ENCODE measurements at places on chromosomes 2 and 18.
A peak's percentile ranks its signal among the peaks of the same experiment; 100 is the strongest.

- no peaks in the 10 kb centered on the region for H3K4me1 ChIP-seq
- no peaks in the 10 kb centered on the region for H3K36me3 ChIP-seq
- H3K4me3 ChIP-seq: no peak overlapping the region
These were observed 319.5 kb upstream of the LRRTM1 start for GRCh38 chr2:80624062-80624461.

DNA sequence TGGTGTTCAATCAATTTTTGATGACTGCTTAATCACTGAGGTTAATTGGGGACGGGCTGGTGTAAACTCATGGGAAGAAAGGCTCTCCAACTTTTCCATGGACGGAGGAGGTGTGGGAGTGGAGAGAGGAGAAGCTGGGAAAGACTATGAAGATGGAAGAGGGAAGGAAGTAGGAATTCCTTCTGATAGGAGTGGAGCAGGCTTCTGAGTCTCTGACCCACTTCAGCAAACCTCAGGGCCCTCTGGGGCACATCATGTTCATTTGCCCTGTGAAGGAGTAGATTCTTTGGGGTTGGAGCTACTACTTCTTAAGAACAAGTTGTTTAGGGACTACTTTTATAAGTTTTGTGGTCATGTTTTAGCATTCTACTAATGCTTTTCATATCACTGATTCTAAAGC, 87.0 kb upstream of the MAP4K3 start:
- no peaks in the 10 kb centered on the region for H3K27me3 ChIP-seq
- H3K4me3 ChIP-seq: no peak overlapping the region
- peaks cover 3% of the 10 kb centered on the region for H3K36me3 ChIP-seq
- no peak for DNase-seq
- H3K4me1 ChIP-seq: peaks cover 26% of the 10 kb centered on the region

DNA sequence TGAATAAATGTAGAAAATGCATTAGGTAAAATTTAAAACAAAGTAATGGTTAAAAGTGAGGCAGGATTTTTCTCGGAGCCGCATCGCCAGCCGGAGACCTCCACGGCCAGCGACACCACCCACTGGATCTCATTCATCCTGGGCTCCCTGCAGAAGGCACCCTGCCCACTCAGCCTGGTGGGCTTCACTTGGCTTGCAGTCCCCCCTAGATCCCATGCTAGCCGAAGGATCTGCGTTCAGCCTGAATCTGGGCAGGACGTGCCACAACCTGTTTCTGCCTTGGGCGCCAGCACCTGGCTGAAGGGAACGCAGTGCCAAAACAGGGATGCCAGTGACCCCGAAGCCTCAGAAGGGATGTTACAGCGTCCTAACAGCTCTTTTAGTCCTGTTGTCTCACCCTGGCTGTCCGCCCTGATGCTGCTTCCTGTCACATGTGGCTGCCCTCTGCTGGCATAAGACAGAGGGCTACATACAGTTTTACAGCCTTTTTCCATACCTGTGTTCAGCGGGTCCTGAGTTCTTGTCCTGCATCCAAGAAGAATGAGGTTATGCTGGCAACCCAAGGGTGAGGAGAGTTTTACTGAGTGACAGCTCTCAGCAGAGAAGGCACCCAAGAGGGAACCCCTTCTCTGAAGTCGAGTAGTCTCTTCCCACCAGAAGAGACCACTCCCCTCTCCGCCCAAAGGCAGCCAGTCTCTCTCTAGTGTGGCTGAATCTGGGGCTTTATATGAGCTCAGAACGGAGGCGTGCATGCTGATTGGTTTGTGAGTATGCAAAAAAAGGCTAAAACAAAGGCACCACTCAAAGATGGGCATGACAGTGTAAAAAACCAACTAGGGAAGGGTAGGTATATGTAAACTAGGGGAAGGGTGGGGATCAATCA, 173.1 kb upstream of the GYPC start:
- no peak overlapping the region for H3K4me3 ChIP-seq
- H3K27ac ChIP-seq: no peak overlapping the region
- no peaks in the 10 kb centered on the region for H3K4me1 ChIP-seq
- no peak for DNase-seq

DNA sequence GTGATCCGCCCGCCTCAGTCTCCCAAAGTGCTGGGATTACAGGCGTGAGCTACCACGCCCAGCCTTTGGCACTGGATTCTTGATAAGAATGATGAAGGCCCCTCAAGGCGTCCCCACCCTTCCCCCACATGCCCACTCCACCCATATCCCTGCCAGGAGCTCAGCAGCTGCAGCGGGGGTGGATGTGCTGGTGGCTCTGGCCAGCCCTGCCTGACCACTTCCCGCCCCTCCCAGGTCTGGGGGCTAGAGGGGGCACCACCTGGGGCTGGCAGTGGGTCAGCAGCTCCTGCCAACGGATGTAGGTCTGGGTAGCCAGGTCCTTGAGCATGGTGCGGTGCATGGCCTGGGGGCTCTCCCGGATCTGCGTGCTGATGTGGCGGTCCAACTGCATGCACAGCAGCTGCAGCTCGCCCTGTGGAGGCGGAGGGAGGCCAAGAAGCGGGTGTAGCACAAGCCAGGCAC, 7.8 kb upstream of the SEMA4C start:
- H3K4me3 ChIP-seq: no peak overlapping the region
- peaks cover 9% of the 10 kb centered on the region for H3K4me1 ChIP-seq
- H3K27ac ChIP-seq: no peak overlapping the region

DNA sequence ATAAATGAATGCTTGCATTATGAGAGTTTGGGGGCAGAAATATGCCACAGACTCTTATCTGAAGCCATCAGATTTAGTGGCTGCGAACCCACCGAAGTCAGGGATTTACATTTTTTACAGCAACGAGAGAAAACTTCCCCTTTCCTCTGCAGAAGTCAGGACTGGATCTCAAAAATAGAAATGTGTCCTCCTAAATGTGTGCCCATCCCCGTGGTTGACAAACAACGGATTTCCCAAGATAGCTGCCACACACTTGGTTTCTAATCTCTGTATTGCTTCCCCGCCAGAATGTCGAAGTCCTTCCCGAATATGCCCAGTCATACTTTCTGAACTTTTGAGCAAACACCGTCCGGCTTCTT, 879 bp upstream of the ADAM23 start:
- DNase-seq: no peak
- H3K27me3 ChIP-seq: peaks cover 24% of the 10 kb centered on the region
- no peaks in the 10 kb centered on the region for H3K36me3 ChIP-seq
- no peak overlapping the region for H3K27ac ChIP-seq

GRCh38 chr18:35971661-35972196, 750 bp upstream of the RMP24 start:
- peak overlapping the region; percentile 85 for H3K27ac ChIP-seq
- peak overlapping the region; percentile 91 for H3K4me3 ChIP-seq
- no peak for DNase-seq
- H3K27me3 ChIP-seq: no peaks in the 10 kb centered on the region
- peaks cover 3% of the 10 kb centered on the region for H3K36me3 ChIP-seq

DNA sequence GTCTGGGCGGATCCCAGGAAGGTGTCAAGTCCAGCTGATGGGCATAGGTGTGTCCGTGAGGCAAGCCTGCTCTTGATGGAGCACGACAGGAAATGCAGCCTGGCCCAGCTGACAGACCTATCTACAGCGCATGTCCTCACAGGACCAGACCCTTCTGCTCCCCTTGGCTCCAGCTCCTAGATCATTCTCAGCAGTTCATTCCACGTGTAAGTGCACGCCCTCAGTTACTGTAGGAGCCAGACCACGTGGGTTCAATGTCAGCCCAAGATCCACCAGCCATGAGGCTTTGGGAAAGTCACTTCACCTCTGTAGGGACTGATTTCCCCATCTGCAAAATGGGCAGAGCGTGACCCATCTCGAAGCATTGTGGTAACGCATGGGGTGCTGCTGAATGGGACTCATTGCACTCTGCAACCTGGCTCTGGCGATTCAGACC, 47.8 kb downstream of the TMEM17 start:
- no peaks in the 10 kb centered on the region for H3K27me3 ChIP-seq
- no peak for DNase-seq
- H3K4me3 ChIP-seq: no peak overlapping the region
- H3K4me1 ChIP-seq: peaks cover 9% of the 10 kb centered on the region
- no peak overlapping the region for H3K27ac ChIP-seq
- no peaks in the 10 kb centered on the region for H3K36me3 ChIP-seq
